Stimulated activated CD4-positive, alpha-beta T cell treated with anti-CD3 and anti-CD28 coated beads, TNF-alpha, amount 100 ng/mL, for 48 hours (primary cell): ENCODE measurements at places on chromosomes 11 and 22.

DNA sequence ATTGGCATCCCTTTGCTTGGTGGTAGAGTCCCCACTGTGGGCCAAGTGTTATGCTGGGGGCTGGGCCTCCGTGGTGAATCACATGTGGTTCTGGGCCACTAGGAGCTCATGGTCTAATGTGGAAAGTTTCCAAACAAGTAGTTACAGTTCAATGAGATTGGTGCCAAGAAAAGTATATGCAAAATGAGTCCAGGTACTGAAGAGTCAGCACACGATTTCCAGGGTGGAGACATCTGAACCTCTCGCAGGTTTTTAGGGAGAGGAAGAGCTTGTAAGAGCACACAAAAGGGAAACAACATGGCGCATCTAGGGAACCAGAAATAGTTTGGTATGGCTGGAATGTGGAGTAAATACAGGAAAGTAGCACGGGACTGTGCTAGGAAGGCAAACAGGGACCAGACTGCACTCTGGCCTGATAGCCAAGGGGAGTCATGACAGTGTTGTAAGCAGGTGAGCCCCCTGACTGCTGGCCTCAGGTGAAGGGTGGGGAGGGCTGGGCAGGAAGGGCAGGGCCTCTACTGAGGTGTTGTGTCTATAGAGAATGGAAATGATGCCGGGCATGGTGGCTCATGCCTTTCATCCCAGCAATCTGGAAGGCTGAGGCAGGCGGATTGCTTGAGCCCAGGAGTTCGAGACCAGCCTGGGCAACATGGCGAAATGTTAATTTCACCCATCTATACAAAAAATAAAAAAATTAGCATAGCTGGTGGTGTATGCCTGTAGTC, 12.6 kb downstream of the POLR2F start:
- no peak for DNase-seq

DNA sequence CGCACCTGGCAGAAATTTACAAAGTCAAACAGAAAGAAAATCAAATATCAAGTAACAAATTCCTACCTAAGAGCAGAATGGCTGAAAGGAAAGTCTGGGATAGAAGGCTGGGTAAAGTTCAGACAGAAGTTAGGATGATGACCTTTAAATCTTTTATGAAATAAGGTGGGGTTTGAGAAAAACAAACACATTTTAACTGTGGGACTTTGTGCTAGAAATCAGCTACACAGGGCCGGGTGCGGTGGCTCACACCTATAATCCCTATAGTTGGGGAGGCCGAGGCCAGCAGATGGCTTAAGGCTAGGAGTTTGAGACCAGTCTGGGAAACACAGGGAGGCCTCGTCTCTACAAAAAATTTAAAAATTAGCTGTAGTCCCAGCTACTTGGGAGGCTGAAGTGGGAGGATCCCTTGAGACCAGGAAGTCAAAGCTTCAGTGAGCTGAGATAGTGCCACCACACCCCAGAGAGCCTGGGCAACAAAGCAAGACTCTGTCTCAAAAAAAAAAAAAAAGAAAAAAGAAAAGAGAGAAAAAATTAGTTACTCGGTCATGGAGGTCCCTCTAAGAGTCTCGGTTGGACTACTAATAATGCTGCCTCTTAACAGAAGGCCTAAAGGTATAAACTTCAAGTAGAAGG, 119.7 kb upstream of the BID start:
- DNase-seq = no peak

DNA sequence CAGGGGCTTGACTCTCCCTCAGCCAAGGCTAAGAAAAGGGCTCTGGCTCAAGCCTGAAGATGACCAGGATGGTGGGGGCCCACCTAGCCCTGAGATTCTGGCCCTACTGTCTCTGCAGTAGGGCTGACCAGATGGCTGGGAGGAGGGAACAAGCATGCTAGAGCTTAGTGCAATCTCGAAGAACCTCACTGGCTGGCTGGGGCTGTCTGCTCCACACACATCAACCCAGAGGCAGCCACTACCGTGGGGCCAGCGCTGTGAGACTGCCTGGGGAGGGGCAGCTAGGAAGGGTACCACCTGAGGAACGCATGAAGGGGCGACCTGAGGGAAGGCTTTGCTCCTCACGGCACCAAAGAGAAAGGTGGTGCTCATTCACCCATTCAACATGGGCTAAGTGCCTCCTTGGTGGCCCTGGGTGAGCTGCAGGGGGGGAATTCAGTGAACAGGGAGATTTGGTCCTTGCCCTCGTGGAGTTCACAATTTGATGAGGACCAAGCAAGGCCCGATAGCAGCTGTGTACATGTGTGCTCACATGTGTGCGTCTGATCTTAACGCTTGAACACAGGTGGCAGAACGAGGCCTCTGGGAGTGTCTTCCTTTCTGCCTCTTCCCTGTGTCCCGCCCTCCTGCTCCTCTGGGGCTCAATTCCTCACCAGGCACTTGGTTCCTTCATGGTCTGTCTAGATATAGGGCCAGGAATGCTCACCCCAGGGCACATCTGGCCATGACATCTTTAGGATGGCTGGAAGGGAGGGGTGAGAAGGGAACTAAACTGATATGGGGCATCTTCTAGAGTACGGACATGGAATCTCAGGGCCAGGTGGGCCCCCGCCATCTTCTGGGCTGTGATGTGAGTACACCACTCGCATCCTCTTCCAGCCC, 102.3 kb upstream of the PITPNB start:
- DNase-seq = no peak

DNA sequence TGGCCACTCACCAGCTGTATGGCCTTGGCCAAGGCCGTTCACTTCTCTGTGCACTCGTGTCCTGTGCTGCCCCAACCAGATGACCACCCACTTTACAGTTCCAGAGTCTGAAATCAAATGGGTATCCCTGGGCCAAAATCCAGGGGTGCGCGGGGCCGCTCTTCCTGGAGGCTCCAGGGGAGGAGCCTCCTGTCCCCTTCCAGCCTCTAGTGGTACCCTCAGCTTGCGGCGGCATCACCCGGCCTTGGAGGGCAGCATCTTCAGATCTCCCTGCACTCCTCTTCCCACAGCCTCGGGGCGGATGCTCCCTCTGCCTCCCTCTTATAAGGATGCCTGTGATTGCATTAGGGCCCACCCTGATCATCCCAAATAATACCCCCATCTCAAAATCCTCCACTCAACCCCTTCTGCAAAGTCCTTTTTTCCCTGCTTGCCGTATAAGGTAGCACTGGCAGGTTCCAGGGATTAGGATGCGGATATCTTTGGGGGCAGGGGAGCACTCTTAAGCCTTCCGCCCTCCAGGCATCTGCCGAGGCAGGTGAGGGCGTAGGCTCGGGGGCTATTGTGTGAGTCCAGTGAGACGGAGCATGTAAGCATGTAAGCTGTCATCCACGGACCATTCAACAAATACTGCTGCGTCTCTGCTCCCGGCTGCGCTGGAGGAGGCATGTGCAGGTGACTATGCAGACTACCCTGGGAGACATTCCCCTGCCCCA, 24.4 kb upstream of the SHISAL1 start:
- DNase-seq = no peak

- no peak for DNase-seq
Measured at GRCh38 chr11:106621484-106621883, 396.8 kb downstream of the GUCY1A2 start.

GRCh38 chr11:21653951-21654421, 538.9 kb upstream of the ANO5 start:
- DNase-seq = no peak

GRCh38 chr22:30598986-30599385, 7.3 kb upstream of the PES1 start:
- no peak for DNase-seq
